Stimulated activated CD4-positive, alpha-beta T cell treated with anti-CD3 and anti-CD28 coated beads, Interleukin-1b, Interleukin-23, amount 100 ng/mL, for 1 hour (primary cell): ENCODE measurements at places on chromosomes 1 and 21.

DNA sequence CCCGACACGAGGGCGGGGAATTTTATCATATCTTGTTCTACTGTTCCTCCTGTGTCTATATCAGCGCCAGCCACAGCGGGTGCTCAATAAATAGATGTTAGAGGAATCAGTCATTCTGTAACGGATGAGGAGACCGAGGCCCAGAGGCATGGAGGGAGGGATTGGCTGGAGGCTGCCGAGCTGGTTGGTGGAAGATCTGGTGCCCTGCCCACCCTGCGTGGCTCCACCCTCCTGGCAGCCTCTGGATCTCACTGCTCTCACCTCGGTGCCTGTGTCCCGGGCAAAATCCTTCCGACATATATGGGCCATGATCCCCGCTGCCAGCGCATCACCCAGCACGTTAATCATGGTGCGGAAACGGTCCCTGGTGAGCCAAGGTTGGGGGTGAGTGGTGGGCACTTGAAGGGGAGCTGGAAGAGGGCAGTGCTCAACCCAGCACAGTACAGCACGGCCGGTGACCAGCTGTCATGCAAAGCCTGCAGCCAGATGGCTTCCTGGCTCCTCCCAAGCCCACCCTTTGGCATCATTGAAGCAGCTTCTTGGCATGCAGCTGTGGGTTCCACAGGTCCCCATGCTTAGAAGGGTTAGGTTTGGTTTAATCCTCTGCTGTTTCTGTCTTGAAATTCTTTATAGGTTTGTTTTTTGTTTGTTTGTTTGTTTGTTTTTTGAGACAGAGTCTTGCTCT, 26.7 kb downstream of the PODN start:
- no peak for DNase-seq

DNA sequence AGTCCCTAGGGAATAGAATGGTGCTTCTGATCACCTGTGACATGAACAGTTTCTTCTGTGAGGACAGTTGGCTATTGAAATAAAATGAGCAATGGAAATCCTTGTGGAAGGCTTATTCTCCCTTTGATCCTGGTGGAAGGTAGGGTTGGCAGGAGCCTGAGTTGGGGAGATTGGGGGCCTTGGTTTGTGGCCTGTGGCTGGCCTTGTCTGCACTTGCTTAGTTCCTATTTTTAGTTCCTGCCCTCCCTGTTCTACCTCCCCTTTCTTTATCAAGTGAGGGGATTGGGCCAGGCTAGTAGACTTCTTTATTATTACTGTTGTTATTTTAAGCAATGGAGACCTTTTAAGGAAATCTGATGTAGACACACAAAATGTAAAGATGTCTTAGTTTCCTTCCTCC, 8.2 kb downstream of the DMRTB1 start:
- DNase-seq, result no peak

GRCh38 chr1:31767225-31767624, 3.1 kb upstream of the ADGRB2 start:
- no peak for DNase-seq

DNA sequence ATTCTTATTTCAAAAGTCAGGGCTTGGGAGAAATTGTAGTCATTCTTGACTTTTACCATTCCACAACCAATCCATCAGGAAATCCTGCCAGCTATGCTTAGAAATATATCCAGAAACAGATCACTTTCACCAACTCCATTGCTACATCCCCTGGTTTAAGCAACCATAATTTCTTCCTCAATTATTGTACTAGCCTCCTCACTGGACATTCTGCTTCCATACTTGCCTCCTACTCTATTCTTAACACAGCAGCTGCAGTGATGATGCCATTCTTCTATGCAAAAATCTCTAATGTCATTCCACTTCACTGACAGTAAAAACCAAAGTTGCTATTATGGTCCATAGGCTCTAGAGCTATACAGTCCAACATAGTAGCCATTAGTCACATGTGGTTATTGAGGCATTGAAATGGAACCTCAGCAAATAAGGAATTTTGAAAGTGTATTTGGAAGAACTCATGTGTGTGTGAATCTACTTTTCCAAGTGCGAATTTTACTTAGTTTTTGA, 110.7 kb upstream of the KIAA0040 start:
- no peak for DNase-seq

DNA sequence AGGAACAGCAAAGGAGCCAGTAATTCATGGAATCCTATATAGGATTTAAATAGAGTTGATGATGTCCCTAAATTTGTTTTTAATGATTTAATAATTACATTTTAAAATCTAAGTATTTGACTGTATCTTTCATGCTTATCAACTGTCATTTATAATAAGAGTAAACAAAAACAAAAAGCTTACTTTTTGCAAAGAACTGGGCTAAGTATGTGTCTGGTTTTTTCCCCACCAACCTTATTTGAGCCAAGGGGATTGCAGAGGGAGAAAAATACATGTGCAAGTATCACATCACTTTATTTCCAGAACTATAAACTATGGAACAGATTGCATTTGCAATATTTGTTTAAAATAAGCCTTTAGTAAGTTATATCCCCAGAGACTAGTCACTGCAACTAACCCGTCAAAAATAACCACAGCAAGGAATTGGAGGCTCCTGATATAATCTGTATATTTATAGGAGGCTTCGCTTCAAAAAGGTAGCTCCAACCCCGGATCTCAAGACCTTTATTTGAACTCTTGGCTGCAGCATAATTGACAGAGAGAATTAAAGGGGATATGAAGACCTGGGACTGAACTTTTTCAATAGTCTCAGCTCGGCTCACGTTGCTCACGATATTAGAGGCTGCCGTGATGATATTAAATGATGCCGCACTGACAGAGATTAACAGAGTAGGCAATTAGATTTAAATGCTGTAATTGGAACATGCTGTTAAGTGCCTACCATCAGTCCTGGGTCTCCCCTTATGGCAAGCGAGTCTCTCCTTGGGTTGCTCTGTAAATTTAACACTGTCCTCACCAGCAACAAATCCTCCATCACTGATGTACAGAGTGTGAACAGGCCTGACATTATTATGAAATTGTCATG, 329.1 kb upstream of the NFIA start:
- DNase-seq, result no peak

DNA sequence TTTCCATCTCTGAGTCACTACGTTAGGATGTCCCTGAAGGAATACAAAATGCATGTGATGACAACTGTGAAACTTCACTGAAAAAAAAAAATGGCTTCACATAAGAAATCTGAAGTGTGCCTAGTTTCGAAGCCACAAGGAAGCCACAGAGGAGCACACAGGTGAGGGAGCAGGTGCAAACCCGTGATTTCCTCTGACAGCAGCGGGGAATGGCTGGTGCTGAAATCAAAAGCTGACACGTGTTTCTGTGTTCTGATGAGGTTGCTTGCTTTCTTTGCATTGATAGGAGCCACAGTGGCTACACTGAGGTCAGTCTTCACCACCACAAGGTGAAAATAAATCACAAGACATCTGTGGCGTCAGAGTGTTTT, 105.7 kb upstream of the TLR5 start:
- no peak for DNase-seq

DNA sequence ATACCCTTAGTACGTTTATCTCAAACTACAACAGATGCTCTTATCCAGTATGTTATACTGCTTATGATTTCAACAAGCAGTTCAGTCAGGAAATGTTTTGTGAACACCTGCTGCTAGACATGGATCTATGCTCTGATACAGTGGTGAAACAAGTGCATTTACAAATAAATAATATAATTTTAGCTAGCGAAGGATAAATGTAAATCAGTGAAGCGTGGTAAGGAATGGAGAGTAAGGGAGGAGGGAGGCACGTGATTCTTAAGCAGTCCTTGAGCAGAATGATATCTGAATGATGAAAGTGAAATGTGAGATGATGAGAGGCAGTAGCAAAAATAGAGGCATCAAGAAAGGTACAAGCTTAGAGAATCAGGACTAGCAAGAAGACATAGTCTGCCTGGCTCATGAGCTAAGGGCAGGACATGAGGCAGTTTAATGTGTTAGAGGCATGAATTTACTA, 6.3 kb downstream of the TSNAX start:
- no peak for DNase-seq
